ENCODE measurements at places on chromosomes 11 and 22.
A peak's percentile ranks its signal among the peaks of the same experiment; 100 is the strongest.

DNA sequence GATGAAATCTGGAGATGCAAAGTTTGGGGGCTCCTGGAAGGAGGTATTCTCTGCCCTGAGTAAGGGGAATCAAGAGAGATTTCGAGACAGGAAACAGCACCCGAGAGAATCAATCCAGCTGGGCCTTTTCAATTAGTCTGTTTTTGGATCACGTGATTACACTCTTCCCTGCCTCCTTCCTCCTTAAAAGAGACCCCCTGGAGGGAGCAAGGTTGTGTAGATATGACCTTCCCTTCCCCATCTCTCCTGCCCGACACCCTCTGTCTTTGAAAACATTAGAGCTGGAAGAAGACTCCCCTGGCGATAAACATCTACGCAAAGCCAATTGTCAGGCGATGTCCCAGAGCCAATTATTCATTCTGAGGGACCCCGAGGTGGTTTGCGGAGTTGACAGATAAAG is 407.9 kb downstream of the MIAT start:
- no peak for DNase-seq

GRCh38 chr11:64879244-64879900 is 951 bp upstream of the EHD1 start:
- DNase-seq: no peak

DNA sequence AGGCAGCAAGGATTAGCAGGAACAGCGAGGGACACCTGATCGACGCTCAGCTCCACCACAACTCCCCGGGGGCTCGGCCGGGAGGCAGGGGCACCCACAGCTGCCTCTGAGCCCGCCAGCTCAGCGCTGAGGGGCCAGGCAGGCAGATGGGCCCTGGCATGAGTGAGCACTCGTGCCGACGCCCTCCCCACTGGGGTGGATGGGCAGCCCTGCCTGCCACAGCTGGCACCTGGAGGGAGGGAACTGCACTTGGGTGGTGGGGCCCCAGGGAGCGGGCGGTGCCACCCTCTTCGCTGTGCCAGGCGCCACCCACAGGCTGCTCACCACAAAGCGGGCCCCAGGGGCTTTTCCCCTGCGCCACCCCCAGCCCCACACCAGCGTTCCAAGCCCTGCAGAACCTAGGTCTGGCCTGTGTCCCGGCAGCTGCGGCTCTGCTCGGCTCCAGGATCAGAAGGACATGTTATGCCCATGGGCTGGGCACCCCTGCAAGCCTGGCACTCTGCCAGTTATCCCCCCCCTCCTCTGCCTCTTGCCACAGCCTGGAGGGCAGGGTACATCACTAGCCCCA is 28.8 kb downstream of the WNT7B start:
- no peak for DNase-seq

DNA sequence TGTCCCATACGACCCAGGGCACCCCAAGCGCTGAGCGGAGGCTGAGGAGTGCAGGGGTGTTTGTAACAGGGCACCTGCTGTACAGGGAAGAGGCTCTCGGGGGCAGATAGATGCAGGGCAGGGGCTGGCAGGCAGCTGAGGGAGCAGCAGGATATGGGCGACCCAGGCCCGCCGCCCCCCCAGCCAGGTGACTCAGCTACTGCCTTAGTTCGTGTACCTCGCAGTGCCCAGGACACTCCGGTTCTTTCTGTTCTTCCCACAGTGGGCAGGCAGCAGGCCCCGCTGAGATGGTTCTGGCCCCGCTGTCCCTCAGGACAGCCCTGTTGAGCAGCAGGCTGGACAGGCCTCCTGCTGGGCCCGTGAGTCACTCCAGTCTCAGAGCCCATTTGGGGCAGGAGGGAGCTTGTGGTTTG is 16.2 kb downstream of the PHLDA2 start:
- no peak for DNase-seq

DNA sequence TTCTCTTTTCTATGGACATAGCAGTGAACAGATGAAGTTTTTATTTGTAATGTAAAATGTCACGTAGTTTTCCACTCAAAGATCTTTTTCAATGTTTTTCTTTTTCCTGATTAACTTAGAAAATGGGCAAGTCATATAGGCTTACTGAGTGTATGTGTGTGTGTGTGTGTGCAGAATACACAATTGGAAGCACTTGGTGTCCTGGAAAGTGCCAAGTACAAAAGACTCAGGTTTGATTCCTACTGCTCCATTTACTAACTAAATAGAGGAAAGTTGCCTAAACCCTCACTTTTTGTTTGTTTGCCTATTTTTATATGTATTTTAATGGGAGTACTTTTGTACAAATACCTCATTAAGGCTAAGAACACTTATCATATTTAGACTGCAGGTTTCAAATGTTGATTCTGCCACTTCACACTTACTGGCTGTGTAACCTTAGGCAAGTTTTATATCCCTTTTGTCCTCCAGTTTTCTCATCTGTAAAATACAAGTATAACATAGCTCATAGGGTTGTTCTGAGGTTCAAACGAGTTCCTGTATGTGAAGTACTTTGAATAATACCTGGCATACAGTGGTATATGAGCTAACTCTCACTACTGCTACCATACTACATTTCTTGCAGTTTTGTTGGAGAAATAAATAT is 90.1 kb downstream of the TYR start:
- no peak for DNase-seq

GRCh38 chr11:6627762-6628241 is 8.6 kb upstream of the TPP1 start:
- DNase-seq: no peak

DNA sequence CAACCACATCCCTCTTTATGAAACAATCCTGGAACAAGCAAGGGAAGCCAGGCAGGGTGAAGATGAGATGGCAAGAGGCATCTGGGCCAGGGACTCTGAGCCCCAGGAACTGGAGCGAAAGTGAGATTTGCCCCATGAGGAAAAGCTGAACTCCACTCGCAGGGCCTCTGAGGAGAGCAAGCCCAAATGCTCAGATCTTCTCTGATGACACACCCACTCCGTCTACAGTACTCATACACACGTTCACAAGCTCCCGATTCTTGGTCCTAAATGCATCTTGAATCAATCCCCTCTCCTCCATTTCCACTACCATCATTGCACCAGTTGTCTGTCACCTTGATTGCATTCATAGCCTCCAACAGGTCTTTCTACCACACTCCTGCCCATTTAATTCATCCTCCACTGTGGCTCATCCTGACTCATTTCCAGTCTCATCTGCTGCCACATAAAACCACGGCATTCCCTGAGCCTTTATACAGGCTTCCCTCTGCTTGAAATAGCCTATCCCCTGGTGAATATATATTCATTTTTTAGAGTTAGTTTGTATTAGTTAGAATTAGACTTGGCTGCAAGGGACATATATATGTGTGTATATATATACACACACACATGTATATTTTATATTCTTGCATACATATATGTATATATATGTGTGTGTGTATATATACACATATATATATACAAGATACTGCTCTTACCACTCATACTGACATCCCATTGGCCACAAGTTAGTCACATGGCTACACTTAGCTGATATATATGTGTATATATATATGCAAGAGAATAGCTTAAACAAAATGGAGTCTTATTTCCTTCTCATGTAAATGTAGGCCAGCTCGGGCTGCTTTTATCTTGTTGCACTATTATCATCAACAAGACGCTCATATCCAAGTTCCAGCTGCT is 1.4 kb upstream of the APOA5 start:
- no peak for DNase-seq

DNA sequence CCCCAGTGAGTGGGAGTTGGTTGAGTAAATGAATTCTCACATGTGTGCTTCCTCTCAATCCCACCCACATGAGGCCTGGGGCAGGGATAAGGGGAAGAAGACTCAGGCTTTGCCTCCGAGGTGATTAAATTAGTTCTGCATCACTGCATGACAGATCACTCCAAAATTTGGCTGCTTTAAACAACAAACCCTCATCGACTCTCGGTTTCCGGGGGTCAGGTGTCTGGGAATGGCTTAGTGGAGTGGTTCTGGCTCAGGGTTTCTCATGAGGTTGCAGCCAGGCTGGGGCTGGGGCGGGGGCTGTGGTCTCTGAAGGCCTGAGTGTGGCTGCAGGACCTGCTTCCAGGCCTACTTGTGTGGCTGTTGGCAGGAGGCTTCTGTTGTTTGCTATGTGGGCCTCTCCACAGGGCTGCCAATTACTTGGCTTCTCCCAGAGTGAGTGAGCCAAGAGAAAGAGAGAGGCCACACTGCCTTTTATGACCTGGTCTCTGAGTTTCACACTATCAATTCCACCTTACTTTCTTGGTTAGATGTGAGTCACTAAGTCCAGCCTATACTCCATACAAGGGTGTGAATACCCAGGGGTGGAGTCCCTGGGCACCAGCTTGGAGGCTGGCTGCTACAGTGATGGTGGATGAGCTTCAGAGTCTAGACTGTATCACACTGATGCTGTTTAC is 15.9 kb downstream of the MOGAT2 start:
- DNase-seq: no peak

DNA sequence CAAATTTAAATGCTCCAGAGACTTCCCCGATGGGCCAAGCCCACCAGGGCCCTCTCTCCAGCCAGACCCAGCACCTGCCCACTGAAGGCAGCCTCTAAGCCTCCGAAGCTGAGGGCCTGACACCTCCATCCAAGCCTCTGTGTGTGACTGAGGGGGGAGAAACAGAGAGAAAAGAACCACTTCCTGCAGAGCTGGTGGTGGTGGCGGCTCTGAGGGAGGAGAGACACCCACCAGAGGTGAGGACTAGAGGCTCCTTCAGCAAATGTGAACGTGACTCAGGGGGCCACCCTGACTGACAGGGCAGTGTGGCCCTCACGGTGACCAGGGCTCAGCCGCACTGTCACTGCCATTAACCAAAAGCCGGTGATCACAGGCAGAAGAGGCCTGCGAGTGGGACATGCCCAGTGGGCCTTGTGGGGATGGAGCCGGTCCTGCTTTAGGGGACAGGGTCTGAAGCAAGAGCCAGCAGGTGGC is 31.0 kb upstream of the CD5 start:
- peak; percentile 43 for DNase-seq

GRCh38 chr22:24433828-24434470 is 6.5 kb downstream of the ADORA2A start:
- DNase-seq: no peak

DNA sequence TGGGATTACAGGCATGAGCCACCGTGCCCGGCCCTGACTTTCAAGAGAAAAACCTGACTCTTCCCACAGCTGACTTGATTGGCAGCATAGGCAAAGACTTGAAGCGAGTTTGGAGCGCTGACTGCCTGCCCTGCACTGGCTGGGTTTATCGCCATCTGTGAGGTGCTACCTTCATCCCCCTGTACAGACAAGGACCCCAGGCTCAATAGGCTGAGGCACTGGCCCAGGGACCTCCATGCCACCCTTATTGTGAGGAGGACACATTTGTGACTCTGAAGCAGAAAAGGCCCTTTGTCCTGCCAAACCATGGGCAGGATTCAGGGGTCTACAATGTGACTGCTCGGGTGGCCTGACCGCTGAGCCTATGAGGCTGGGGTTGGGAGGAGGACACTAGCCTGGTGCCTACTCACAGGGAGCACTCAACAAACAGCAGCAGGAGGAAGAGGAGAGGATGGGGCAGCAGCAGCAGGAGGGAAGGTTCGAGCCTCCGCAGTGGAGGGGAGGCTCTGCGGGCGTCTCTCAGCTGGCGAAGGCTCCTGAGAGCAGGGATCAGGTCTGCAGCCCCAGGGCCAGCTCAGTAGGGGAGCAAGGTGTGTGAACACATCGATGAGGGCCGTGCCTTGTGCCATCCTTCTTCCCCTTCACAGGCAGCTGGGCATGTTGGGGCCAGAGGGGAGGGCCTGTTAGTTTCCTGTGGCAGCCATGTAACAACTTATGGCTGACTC is 72.9 kb upstream of the WNT7B start:
- DNase-seq: no peak

DNA sequence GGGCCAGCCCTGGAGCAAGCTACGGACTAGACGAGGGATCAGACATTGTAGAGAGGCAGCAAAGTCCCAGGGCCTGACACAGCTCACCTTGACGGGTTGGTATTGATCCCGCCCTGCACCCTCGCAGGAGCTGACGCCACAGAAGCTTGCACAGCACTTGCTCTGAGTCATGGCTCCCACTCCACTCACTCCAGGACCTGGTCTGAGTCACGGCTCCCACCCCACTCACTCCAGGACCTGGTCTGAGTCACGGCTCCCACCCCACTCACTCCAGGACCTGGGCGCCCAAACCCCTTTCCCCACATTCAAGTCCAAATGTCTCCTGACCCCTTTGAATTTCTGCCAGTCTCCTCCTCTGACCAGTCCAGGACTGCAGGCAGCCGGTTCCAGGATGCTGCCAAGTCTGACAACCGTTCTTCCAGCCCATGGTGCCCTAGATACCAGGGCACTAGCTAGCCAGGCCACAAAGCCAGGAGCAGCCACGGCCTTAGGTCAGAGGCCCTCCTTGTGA is 6.0 kb upstream of the PNPLA5 start:
- DNase-seq: no peak

DNA sequence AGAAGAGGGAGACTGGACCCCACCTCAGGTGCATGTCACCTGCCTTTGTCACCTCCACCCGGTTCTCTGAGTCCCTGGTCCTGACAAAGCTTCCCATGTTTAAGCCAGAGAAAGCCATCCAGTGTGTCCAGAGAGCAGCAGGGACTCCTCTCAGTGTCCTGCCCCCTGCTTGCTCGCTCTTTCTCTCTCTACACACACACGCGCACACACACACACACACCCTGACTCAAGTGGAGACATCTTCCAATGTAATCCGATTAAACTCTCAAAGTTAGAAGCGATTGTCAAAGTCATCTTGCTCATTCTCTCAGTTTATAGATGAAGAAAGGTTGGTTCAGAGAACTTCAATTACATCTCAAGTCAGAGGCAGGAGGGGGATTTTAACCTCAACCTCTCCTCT is 19.7 kb upstream of the PHF21B start:
- no peak for DNase-seq

- DNase-seq: no peak
Observed at GRCh38 chr11:86459682-86460460, 85.2 kb downstream of the CCDC81 start.

- no peak for DNase-seq
Observed at GRCh38 chr22:22926370-22927195, 39.0 kb downstream of the IGLL5 start.

- DNase-seq: no peak
Observed at GRCh38 chr11:134254433-134255183, 1.2 kb downstream of the ACAD8 start.

DNA sequence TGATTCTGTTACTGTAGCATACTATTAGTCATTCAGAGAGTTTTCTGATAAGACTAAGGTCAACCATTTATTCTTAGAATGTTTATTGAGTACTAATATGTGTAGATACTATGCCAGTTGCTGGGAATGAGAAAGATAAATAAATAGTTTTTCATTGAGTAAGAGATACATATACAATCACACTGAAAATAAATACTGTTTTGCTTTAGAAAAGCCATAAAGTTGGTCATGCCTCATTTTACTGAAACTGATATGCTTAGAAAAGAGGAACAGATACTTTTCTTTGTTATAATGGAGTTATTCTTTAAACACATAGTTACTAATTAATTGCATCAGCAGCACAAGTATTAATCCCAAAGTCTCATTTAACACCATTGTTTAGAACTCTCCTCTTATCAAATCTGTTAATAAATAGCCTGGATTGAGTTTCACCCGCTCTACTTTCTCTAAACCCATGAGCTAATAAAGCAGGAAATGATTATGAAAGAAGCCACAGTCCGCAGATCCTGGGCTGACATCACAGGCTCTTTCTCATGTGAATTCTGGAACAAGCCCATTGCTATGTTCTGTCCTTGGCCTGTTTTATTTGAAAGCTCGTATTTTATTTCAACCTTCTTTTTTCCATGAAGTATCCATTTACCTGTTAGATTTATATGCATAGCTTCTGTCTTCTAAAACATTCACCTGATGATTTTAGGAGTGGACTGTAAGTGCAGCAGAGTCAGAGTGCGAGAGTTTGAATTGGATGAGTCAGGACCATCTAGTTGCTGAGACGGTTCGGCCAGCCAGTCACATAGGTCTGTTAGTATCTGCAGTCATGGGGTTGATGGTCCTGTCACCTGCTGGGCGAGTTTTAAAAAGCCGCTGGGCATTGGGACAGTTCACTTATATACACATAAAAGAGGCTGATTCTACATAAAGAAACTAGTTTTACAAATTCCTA is 35.5 kb downstream of the PIWIL4 start:
- no peak for DNase-seq
